ENCODE measurements at places on chromosomes 13 and 19. TPM values are rescaled to one million over a fixed set of nuclear protein-coding genes. Genes with fewer than 3 reads are reported as not detected.

DNA sequence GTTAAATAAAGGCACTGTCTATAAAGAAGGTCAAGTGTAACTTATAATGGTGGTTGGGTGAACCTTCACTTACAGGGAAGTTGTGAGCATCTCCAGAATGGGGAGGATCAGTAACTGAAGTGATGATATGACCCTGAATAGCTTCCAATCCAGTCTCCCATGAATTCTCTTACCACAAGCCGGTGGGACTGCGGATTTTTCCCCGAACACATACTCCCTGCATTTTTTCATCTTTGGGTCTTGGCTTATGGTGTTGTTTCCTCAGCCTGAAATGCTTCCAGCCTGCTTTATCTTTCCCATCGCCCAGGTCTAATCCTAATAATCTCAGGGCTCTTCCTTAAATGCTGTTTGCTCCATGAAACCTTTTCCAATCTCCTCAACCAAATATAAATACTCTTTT lies 2.0 kb upstream of the CSNK1A1L start:
- H3K4me1 ChIP-seq, result no peaks in the 10 kb centered on the region
- no peak overlapping the region for H3K27ac ChIP-seq
- DNase-seq, result no peak
- no peaks in the 10 kb centered on the region for H3K36me3 ChIP-seq

GRCh38 chr13:46149272-46150133 lies 32.5 kb downstream of the LCP1 start:
- DNase-seq, result no peak
- no peaks in the 10 kb centered on the region for H3K27me3 ChIP-seq
- no peaks in the 10 kb centered on the region for H3K4me1 ChIP-seq
- H3K27ac ChIP-seq, result no peak overlapping the region
- H3K36me3 ChIP-seq, result no peaks in the 10 kb centered on the region

DNA sequence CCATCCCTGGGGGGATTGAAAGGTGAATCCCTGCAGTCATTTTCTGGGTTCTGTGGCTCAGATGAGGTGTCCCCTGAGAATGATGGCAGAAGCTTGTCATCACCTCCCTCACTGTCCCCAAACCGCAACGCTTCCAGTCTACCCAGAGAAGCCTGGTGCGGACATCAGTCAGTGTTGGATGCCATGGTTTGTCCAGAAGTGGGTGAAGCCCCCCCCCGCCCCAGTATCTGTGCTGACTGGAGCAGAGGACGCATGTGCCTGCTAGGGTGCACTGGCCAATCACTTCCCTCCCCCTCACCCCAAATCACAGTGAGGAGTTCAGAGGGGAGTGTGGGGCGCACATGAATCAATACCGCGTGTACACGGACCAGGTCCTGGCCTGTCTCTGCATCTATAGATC lies 150.5 kb downstream of the TEX29 start:
- no peaks in the 10 kb centered on the region for H3K36me3 ChIP-seq
- no peak overlapping the region for H3K4me3 ChIP-seq
- no peak overlapping the region for H3K27ac ChIP-seq
- no peaks in the 10 kb centered on the region for H3K4me1 ChIP-seq

- H3K4me1 ChIP-seq, result no peaks in the 10 kb centered on the region
- no peak overlapping the region for H3K27ac ChIP-seq
- no peak overlapping the region for H3K4me3 ChIP-seq
- H3K36me3 ChIP-seq, result no peaks in the 10 kb centered on the region
- H3K27me3 ChIP-seq, result no peaks in the 10 kb centered on the region
Measured at GRCh38 chr13:54733639-54734038, 1705.0 kb downstream of the OLFM4 start.

GRCh38 chr19:50668416-50668815 lies 19.2 kb downstream of the C19orf81 start:
- H3K36me3 ChIP-seq, result no peaks in the 10 kb centered on the region
- no peaks in the 10 kb centered on the region for H3K4me1 ChIP-seq
- H3K27me3 ChIP-seq, result no peaks in the 10 kb centered on the region
- H3K27ac ChIP-seq, result no peak overlapping the region

- H3K36me3 ChIP-seq, result no peaks in the 10 kb centered on the region
- DNase-seq, result no peak
- no peak overlapping the region for H3K27ac ChIP-seq
- no peaks in the 10 kb centered on the region for H3K4me1 ChIP-seq
- no peak overlapping the region for H3K4me3 ChIP-seq
Measured at GRCh38 chr13:66855131-66855530, 375.0 kb downstream of the PCDH9 start.

- no peaks in the 10 kb centered on the region for H3K27me3 ChIP-seq
- no peak overlapping the region for H3K27ac ChIP-seq
- H3K4me1 ChIP-seq, result peaks cover 7% of the 10 kb centered on the region
- H3K4me3 ChIP-seq, result no peak overlapping the region
- H3K36me3 ChIP-seq, result no peaks in the 10 kb centered on the region
Measured at GRCh38 chr13:46633416-46633815, 80.4 kb downstream of the LRCH1 start.

DNA sequence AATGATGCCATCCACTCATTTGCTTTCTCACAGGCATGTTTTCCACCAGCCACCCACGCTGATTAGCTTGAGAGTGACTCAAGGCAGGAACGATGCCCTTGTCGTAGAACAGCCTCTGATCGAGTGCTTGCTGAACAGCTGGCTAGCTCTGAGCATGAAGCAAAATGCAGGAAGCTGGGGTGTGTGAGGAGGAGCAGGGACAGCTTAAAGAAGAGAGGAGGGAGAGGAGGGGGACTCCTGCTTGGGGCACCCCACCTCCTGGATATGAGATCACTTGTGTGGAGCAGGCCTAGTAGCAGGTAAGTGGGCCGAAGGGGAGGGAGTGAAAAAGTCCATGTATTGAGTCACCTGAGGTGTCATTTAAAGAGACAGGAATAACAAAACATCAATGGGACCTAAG lies 48.8 kb downstream of the IRS2 start:
- H3K36me3 ChIP-seq, result no peaks in the 10 kb centered on the region
- H3K27ac ChIP-seq, result no peak overlapping the region
- no peaks in the 10 kb centered on the region for H3K27me3 ChIP-seq
- no peak overlapping the region for H3K4me3 ChIP-seq
- no peak for DNase-seq

DNA sequence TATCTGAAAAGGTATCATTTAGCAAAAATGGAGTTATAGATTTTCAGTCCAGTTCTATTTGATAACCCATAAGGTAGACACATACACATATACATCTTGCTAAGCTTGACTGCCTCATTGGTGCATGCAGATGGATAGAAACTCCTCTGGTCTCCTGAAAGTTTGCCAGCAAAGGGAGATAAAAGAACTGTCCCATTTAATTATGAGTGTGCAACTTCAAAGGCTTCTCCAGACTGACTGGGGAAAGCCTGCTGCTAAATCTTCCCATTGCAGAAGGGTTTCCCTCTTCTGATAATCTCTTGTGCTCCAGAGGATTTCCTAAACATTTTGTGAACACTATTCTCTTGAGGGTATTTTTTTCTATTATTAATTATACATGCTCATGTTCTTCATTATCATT lies 131.9 kb downstream of the ITGBL1 start:
- no peaks in the 10 kb centered on the region for H3K27me3 ChIP-seq
- H3K4me1 ChIP-seq, result peaks cover 4% of the 10 kb centered on the region
- no peak overlapping the region for H3K4me3 ChIP-seq
- peaks cover 1% of the 10 kb centered on the region for H3K36me3 ChIP-seq
- no peak for DNase-seq
- H3K27ac ChIP-seq, result no peak overlapping the region

DNA sequence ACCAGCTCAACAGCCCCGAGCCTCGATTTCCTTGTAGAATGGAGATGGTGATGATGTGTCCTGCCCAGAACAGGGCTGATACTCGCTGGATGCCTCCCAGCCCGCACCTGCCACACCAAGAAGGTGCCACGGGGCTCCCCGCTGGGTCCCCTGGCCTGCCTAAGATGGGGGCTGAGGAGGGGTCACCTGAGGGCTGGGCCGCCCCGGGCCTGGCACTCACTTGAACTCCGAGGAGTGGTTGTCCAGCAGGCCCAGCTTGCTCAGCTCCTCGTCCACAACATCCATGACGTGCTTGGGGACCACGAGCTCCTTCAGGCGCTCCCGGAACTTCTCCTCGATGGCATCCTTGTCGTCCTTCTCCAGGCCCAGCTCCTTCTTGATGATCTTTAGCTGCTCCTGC lies 14.4 kb downstream of the LONP1 start:
- no peak overlapping the region for H3K27ac ChIP-seq
- H3K4me3 ChIP-seq, result no peak overlapping the region
- H3K36me3 ChIP-seq, result no peaks in the 10 kb centered on the region
- H3K4me1 ChIP-seq, result no peaks in the 10 kb centered on the region
- DNase-seq, result no peak

DNA sequence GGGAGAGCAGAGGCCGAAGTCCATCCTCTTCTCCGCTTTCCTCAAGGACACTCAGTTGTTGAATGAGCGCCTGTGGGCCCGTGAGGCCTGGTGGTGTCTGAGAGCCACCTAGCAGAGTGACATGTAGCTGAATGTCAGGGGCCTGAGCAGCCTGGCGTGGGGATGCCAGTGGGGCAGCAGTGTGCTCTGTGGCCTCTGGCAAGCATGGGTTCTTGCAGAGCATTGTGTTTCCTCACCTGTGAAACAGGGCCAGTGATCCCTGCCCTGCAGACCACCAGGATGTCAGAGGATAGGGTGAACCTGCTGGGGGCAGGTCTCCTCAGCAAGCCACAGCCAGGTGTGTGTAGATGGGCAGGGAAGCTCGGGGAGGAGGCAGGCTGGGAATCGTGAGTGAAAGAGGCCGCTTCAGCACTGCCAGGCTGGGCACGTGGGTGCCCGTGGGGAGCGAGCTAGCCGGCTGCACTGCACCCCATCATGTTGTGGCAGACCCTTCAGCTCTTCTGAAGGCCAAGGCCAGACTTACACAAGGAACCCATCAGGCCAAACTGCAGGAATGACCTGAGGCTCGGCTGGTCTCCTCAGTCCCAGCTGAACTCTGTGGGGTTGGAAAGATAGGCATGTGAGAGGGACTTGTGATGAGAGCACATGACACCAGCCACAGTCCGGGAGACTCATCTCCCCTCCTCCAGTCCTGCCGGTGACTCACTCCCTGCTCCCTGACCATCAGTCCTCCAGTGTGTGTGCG lies 5.0 kb downstream of the PPP1R37 start:
- H3K4me3 ChIP-seq, result no peak overlapping the region
- no peak for DNase-seq
- H3K36me3 ChIP-seq, result no peaks in the 10 kb centered on the region
- H3K4me1 ChIP-seq, result peaks cover 2% of the 10 kb centered on the region
- no peak overlapping the region for H3K27ac ChIP-seq
- H3K27me3 ChIP-seq, result no peaks in the 10 kb centered on the region

DNA sequence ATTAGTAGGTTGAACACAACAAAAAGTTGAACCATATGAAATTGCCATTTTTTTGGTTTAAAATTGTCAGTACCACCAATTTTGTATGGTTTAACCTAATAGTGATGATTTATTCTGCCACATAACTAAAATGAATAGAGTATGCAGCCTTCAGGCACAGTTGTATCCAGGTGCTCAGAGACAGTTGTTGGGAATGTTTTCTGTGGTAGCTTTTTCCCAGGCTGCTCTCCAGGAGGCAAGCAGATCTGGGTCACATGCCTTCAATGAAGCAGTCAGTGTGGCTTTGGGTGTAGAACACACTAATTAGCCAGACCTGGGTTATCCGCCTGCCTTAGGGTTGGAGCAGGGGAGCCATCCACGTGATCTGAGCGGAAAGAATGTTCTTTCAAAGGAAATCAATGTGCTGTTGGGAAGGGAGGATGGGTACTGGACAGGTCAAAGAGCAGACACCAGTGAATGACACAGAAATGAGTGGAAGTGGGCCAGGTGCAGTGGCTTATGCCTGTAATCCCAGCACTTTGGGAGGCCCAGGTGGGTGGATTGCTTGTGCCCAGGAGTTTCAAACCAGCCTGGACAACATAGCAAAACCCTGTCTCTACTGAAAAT lies 28.6 kb downstream of the MARK4 start:
- H3K4me1 ChIP-seq, result no peaks in the 10 kb centered on the region
- peaks cover 6% of the 10 kb centered on the region for H3K36me3 ChIP-seq
- DNase-seq, result no peak
- no peaks in the 10 kb centered on the region for H3K27me3 ChIP-seq
- no peak overlapping the region for H3K27ac ChIP-seq

- H3K27ac ChIP-seq, result peak overlapping the region; percentile 86
- no peaks in the 10 kb centered on the region for H3K36me3 ChIP-seq
- no peak overlapping the region for H3K4me3 ChIP-seq
- H3K4me1 ChIP-seq, result no peaks in the 10 kb centered on the region
- peak; percentile 54 for DNase-seq
Measured at GRCh38 chr19:46404753-46405468, 8.5 kb downstream of the CCDC8 start.

- H3K27ac ChIP-seq, result peak overlapping the region; percentile 52
- no peak overlapping the region for H3K4me3 ChIP-seq
- DNase-seq, result no peak
- no peaks in the 10 kb centered on the region for H3K4me1 ChIP-seq
- H3K27me3 ChIP-seq, result no peaks in the 10 kb centered on the region
Measured at GRCh38 chr19:47176071-47176626, 45.5 kb downstream of the SAE1 start.

DNA sequence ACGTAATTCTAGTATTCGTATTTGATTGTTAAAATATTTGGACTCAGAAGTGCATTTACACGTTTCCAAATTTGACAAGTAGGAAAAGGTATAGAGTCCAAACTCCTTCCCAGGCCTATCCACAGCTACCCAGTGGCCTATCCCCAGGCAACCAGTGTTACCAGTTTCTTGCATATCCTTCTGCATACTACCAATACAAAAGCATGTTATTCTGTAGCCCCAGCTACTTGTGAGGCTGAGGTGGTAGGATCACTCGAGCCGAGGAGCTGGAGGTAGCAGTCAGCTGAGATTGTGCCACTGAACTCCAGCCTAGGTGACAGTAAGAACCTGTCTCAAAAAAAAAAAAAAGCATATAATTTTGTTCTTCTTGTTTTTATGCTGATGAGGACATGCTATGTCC lies 67.1 kb downstream of the LRCH1 start:
- H3K27me3 ChIP-seq, result no peaks in the 10 kb centered on the region
- no peak overlapping the region for H3K4me3 ChIP-seq
- DNase-seq, result no peak
- peaks cover 11% of the 10 kb centered on the region for H3K4me1 ChIP-seq
- no peaks in the 10 kb centered on the region for H3K36me3 ChIP-seq

DNA sequence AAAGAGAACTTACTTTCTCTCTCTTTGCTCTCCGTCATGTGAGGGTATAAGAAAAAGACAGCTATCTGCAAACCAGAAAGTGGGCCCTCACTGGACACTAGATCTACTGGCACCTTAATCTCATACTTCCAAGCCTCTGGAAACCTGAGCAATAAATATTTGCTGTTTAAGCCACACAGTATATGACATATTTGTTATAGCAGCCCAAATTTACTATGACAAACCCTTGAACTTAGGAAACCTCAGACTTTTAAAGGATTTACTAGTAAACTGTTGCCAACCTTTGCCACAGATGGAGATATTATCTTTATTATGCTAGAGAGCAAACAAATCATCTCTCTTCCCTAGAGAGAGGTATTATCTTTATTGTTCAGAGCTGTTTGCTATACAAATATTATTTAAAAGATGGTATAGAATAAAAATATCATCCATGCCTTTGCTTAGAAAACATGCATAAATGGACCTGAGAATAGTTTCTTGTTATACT lies 1446.1 kb downstream of the SLITRK1 start:
- no peaks in the 10 kb centered on the region for H3K36me3 ChIP-seq

Gene C13orf42
- not detected for polyA plus RNA-seq

Gene CNN1
- 569 TPM for polyA plus RNA-seq

Gene FUT1
- not detected for polyA plus RNA-seq

Gene RETN
- polyA plus RNA-seq, result 2.6 TPM

Gene AP2S1
- polyA plus RNA-seq, result 90.0 TPM

Gene TBC1D4
- 1.4 TPM for polyA plus RNA-seq

Gene UHRF1
- polyA plus RNA-seq, result 1.1 TPM

Gene PLIN5
- polyA plus RNA-seq, result 0.38 TPM

Gene HPN
- not detected for polyA plus RNA-seq

Gene HS6ST3
- polyA plus RNA-seq, result 0.38 TPM

Gene CBLC
- polyA plus RNA-seq, result 13.3 TPM

Gene SLC1A6
- 0.13 TPM for polyA plus RNA-seq

Gene ZNF230
- polyA plus RNA-seq, result 0.75 TPM

Gene NLRP4
- polyA plus RNA-seq, result not detected

Gene C19orf18
- 2.9 TPM for polyA plus RNA-seq

Gene STOML3
- not detected for polyA plus RNA-seq

Measured in aorta (tissue), 5 donors.